GF-D8 (cell line): ENCODE measurements at places on chromosomes 12 and 14.

DNA sequence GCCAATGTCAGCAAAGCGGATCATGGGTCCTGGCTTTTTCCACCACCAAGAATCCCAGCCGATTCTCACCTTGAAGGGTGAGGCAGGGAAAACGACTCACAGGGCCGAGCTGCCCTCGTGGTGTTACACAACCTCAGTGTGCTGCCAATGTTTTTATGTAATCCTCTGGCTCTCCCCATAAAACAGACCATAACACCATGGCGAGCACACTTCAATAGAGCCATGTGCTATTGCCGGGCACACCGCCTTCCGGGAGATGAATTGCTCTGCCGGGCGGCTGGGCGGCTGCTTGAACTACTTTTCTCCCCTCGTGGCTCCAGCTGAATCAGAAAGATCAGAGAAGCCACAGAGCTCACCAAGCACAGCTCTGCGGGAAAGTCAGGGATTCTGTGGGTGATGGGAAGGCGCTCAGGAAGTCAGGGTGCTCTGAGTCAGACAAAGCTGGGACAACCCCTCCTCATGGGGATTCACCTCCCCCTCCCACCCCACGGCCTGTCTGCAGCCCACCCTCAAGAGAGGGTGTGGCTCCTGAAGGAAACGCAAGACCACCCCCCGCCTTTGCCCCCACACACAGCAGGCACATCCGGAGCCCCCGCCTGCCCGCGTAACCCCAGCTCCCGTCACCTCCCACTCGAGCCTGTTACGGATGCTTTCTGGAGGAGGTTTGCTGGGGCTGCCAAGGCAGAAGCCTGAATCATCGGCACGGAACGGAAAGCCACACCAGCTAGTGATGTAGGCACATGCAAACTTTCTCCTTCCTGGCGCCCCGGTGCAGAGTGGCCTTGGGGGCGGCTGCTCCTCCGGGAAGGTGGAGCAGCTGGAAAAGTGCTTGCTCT, 1.8 kb downstream of the GALNT9 start:
- peak; percentile 33 for DNase-seq

GRCh38 chr12:1267243-1267642, 276.2 kb downstream of the ERC1 start:
- DNase-seq: no peak

GRCh38 chr12:3554371-3555115, 63.5 kb downstream of the PRMT8 start:
- no peak for DNase-seq

DNA sequence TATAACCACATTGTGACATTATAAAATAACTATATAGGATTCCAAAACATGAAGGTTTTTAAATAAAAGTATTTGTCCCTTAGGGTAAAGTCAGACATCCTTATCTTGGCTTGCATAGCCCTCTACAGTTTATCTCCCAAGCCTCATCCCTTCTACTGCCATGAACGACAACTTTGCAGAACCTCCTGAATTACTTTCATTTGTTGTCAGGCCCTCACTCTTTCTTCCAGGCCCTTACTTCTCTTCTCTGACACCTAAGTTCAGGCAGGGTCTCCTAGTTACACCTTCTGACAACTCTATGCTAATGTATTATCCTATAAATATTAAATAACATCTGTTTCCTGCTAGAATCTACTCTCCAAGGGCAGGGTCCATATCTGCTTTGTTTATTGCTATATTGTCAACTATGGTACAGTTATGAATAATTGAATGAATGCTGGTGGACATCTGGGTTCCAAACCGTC, 115.7 kb upstream of the MDM1 start:
- no peak for DNase-seq

- DNase-seq: no peak
Measured at GRCh38 chr14:85536833-85537190, 6.9 kb downstream of the FLRT2 start.

- no peak for DNase-seq
Measured at GRCh38 chr12:104059963-104060362, 4.4 kb upstream of the HCFC2 start.

- DNase-seq: no peak
Measured at GRCh38 chr12:69732088-69732487, 6.6 kb upstream of the RAB3IP start.

DNA sequence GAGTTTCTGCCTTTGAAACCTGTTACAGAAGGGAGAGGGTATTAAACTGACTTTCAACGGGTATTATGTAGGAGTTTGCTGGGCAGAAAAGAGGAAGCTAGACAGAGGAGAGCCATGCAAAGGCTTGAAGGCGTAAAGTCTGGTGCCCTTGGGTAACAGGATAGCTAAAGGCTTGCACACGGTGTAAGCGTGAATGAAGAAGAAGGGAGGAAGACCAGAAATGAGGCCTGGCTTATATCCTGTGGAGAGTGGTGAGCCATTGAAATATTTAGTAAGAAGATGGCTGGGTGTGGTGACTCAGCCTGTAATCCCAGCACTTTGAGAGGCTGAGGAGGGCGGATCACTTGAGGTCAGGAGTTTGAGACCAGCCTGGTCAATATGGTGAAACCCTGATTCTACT, 22.6 kb downstream of the SUDS3 start:
- peak; percentile 55 for DNase-seq

DNA sequence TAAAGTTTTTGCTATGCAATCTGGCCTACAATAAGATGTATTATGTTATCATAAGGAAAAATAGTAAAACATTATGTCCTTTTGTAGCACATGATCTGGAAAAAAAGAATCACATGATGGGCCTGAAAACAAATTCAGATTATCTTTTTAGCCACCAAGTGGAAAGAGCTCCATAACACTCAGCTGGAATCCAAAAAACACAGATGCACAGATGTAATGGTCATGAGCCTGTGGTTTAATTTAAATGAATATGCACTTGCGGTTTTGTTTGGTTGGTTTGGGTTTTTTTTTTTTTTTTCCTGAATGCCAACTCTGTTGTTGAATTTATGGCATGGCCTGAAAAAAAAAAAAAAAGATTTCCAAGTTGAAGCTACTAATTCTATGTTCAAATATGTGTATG, 4.1 kb downstream of the KCNC2 start:
- DNase-seq: no peak

DNA sequence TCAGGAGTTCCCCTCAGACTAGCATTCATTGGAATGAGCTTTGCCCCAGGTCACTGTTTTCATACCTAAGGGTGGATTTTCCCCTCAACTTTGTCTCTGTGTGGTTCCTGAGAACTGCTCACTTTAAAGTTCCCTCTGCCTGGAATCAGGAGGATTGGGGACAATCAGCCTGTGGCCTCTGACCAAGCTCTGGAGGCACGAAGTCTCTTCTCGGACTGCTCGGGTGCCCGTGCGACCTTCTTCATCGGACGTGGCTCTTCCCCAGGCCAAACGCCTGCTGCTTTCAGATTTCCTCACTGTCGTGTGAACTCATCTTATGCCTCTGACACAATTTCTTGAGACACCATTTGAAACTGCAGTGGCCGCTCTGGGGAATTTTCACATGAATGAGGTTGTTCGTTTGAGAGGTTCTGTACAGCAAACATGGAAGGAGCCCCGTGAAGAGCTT, 153.7 kb upstream of the PZP start:
- DNase-seq: no peak

GRCh38 chr14:69690042-69690441, 76.9 kb upstream of the SRSF5 start:
- DNase-seq: no peak

- no peak for DNase-seq
Measured at GRCh38 chr12:5309654-5310053, 122.3 kb upstream of the NTF3 start.

- DNase-seq: no peak
Measured at GRCh38 chr12:95241761-95242506, 24.3 kb downstream of the VEZT start.

DNA sequence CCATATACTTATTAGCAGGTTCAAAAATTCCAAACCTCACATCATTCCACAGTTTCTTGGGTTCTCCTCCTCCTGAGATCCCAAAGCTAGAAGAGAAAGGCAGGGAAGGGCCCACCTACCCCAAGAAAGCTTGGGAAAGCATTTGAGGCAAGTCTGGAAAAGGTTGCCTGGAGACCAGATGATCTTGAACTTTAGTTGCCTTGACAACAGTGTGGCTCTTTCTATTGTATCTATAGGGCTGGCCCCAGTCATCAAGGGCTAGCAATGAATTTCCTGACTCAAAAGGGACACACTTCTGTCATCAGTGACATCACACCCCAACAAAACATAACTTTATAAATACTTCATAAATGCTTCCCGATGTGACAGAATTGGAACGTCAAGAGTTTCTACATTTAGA, 40.0 kb downstream of the ZFYVE1 start:
- DNase-seq: no peak

DNA sequence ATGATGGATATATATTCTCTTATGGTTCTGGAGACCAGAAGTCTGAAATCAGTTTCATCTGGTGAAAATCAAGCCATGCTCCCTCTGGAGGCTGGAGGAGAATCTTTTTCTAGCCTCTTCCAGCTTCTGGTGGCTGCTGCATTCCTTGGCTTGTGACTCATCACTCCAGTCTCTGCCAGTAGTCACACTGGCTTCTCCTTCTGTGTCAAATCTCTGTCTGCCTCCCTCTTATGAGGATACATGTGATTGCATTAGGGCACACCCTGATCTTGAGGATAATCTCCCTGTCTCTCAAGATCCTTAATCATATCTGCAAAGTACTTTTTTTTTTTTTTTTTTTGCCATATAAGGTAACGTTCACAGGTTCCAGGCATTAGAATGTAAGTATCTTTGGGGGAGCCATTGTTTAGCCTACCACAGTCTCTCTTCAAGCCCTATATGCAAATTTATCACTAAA, 17.7 kb downstream of the DNAL1 start:
- no peak for DNase-seq

DNA sequence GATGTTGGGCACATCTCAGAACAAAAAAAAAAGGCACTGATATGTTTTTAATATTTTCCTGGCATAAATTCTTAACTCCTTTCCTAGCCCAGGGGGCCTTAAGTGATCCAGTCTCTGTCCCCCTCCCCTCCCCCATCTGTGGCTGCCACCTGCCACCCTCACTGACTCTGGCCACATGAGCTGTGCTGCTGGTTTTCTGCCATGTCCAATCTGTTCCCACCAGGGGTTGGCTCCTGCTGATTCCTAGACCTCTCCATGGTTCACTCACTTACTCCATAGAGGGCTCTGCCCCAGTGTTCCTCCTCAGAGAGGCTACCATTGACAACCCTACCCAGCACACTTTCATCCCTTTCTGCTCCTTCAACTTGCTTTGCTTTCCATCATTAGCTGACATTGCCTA, 163.3 kb downstream of the SSPN start:
- DNase-seq: no peak

- no peak for DNase-seq
Measured at GRCh38 chr12:13090054-13090453, 13.4 kb downstream of the GSG1 start.

GRCh38 chr12:107423531-107423930, 262.1 kb upstream of the PWP1 start:
- no peak for DNase-seq

DNA sequence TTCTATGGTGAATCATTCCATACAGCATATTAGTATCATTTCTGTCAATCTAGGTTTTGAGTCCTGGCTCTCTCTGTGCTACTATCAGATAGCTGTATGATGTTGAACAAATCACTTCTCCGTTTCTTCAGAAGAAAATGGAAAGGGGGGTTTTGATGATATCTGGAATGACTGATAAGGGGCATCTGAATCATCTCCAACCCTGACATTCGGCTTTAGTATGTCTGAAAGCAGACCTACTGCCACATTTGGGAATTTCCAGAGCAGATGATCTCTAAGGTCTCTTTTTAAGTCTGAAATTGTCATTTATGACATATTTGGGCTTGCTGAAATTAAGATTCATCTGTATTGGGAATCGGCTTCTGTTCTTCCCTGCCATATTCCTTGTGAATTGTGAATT, 10.1 kb downstream of the MLF2 start:
- DNase-seq: no peak

- no peak for DNase-seq
Measured at GRCh38 chr12:128019996-128020544, 246.9 kb upstream of the TMEM132C start.

GRCh38 chr12:119630223-119630780, 36.7 kb downstream of the TMEM233 start:
- no peak for DNase-seq

GRCh38 chr12:108371801-108372344, 32.8 kb upstream of the CMKLR1 start:
- no peak for DNase-seq

DNA sequence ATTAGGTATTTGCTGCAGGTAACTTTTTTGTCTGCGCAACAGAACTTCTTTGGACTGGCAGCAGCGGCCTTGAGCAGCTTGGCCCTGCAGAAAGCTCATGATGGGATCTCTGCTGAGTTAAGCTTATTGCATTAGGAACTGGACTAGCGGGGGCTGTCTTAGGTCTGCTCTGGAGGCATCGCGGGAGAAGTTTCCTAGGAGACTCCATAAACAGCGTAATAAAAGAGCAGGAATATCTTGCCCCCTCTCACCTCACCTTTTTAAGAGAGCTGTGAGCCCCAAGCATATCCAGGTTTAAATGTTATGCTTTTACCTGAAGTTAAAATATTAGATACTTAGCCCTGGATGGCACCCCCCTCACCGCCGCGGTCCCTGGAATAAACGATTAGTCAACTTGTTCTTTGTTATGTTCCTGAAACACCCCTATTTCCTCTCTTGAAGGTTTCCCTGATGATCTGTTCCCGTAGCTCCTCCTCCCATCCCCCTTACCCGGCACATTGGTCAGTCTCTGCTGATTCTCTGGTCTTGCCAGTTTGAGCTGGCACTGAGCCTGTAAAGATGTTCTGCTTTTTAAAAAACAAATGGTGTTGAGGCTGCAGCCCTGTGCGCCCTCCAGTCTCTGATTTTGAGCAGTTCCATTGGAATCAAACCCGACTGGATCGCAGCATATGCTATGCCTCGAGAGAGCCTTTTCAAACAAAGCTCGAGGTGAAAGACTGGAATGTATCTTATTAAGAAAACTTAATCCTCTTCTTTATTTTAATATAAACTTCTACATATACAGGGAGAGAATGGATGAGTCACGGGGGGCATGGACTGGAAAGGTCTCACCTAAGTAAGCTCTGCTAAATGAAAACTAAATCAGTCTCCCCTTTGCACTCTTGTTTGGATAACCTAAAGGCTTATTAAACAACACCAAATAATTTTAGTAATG, 1.9 kb downstream of the MLXIP start:
- peak; percentile 78 for DNase-seq

- no peak for DNase-seq
Measured at GRCh38 chr14:22552001-22552826, 36.8 kb downstream of the DAD1 start.

DNA sequence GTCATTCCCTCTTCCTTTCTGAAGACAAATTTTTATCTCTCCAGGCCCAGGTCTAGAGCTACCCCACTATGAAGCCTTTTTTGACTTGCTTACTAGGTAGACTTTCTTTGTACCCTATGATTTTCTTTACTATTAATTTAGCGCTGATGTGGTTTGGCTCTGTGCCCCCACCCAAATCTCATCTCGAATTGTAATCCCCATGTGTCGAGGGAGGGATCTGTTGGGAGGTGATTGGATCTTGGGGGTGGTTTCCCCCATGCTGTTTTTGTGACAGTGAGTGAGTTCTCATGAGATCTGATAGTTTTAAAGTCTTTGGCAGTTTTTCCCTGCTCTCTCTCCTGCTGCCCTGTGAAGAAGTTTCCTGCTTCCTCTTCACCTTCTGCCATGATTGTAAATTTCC, 118.1 kb downstream of the SLC38A1 start:
- no peak for DNase-seq
